SK-N-DZ (cell line): ENCODE measurements at places on chromosomes 5 and 9.

GRCh38 chr5:136517755-136518154 lies 152.4 kb upstream of the TRPC7 start:
- DNase-seq, result no peak

- DNase-seq, result no peak
These were observed 59.3 kb downstream of the SLC46A2 start for GRCh38 chr9:112831281-112831851.

DNA sequence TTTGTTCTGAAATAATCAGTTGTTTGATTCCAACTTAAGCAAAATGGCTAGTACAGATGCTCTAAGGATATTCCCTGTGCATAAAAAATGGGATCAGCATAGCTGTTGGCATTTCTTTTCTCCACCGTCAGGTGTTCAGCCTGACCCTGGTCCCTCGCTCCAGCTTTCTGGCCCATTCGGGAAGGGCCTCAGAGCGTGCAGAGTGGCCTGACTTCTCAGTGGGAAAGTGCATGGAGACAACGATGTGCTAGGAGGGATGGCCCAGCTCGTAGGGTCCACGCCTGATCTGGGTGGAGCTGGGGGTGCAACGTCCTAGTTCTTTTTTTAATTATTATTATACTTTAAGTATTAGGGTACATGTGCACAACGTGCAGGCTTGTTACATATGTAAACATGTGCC lies 319.1 kb upstream of the IRX4 start:
- DNase-seq, result no peak

DNA sequence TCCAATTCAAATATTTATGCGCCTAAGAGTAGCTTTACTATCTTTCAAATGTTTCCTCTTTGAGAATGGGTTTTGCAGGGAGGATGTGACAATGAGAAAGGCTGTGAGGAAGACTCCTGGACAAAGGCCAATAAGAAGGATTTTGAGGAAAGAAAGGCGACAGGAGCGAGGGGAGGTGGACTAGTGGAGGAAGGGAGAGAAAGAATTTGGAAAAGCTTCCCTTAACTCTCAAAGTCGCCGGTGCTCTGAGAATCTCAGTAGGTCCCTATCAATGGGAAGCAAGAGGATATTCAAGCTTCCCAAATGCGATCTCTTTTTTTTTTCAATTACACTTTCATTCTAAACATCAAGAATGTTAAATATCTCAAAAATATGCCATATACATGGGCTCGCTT lies 2.8 kb upstream of the CDC20B start:
- no peak for DNase-seq

DNA sequence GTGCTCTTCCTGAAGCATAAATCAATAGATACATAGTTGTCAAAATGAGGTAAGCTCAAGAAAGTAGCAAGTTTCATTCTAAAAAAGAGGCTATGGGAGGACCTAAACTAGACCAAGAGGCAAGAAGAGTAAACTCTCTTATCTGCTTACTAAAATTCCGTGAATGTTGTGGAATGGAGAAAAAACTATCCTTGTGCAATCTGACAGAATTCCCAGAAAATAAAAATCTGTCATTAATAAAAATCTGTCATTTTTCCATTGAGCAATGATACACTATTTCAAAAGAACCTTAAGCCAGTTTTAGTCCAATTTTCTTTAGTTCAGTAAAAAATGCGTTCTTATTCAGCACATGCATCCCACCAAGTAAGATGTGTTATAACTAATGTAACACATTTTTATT lies 15.9 kb upstream of the FANCC start:
- DNase-seq, result no peak

DNA sequence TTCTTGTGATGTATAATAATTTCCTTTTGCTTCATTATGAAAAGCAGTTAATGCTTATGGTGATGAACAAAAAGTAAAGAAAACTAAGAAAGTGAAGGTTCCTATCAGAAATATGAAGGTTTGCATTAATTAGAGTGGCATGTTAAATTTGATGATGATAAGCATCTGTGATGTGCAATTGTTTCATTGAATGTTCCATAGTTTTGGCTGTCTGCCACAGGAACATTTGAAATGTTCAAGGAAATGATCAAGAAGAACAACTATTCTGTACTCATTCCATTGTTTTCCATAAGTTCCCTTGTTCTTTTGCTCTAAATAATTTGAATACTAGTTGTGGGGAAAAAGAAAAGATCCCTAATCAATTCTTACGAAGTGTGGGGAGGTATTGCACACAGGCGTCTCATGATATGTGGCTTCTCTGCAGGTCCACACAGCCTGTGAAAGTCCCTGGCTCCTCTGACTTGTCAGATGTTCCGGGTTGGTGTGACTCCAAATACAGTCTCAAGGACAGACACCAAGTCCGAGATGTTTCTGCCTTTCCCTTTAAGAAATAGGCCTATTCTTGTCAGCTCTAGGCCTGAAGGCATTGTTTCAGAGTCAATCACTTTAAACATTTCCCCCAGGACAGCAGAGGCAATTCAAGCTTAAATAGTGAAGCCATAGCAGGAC lies 152.6 kb upstream of the MAST4 start:
- no peak for DNase-seq

- DNase-seq, result no peak
These were observed 45.5 kb downstream of the FOCAD start for GRCh38 chr9:20729523-20729922.

GRCh38 chr9:114271556-114272510 lies 51.1 kb upstream of the ORM1 start:
- no peak for DNase-seq

DNA sequence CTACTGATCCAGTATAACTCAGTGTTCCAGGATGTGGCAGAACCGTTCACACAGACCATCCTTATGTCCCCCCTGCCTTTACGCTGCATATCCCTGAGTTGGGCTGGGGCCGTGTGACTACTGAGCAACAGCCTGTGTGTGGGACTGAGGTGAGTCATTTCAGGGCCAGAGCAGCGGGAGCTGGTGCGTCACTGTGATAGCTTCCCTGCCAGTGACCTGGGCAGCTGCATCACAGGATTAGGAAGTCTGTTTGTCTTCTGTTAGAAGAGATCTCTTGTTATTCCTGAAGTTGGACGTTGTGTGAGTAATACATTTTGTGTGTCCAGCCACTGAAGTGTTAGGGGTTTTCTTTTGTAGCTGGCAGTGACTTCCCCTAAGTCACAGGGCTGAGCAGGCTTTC lies 35.6 kb downstream of the TPPP start:
- DNase-seq, result no peak

- DNase-seq, result no peak
These were observed 225.6 kb downstream of the PCSK5 start for GRCh38 chr9:76115982-76116646.

- no peak for DNase-seq
These were observed 1.6 kb downstream of the BTNL3 start for GRCh38 chr5:180990086-180990881.

GRCh38 chr5:62115014-62115413 lies 191.0 kb upstream of the KIF2A start:
- no peak for DNase-seq

DNA sequence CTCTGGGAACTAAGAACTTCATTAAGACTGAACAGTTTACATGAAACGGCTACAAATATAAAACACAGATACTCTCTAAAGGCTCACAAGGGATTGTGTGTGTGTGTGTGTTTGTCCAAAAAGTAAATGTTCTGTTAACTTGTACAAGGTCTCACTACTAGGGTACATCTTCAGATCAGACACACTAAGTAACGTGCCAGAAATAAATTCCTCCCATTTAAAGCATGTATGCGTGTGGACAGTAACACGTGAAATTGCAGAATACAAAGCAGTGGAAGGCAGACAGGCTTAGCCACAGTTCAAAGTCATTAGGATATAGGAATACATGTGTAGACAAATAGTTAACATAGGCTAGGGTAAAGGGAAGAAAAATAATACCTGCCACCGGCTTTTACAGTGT lies 1.8 kb downstream of the BNC2 start:
- no peak for DNase-seq

GRCh38 chr5:150542933-150543445 lies 35.1 kb downstream of the NDST1 start:
- DNase-seq, result no peak

DNA sequence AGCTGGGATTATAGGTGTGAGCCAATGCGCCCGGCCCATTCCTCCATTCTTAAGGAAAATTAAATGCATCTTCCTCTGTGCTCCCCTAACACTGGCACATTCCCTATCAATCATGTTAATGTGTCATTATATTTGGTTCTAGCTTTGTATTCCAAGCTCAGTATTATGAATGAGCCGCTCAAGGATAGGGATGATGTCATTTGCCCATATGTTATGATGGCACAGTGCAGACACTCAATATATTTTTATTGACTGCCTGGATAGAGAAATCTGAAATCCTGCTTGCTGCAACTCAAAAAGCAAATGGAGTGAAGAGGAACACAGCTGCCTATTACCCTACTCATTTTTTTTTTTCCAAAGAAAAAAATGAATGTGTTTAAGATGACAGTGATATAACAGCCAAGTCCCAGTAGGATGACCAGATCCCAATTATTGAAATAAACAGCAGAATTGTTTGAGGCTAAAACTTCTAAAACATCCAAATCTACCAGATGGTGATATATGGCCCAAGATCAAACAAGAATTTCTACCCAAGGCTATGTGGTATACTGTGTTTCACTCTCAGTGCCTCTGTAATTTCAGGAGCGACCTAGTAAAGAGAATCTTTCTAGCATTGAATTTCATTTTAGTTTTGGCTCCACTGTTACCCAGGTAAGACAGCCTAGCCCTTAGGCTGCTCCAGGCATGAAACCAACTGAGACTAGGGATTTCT lies 16.3 kb downstream of the SUSD1 start:
- no peak for DNase-seq

DNA sequence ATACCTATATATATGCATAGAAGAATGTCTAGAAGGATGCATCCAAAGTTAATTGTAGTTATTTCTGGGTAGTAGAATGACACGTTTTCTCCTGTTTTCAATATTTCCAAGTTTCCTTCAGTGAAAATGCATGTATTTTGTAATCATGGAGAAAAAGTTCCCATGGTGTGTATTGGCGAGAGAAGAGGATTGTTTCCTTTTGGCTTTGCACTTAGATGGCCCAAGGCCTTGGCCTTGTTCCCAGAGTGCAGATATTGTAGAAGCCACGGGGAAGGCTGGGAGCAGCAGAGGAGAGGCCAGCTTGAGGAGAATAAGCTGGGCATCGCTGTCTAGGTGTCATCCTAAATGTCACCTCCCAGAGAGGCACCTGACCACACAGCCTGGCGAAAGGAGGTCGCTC lies 44.0 kb downstream of the IRF1 start:
- no peak for DNase-seq

- peak; percentile 50 for DNase-seq
These were observed 7.0 kb downstream of the PAX5 start for GRCh38 chr9:37026931-37027581.

DNA sequence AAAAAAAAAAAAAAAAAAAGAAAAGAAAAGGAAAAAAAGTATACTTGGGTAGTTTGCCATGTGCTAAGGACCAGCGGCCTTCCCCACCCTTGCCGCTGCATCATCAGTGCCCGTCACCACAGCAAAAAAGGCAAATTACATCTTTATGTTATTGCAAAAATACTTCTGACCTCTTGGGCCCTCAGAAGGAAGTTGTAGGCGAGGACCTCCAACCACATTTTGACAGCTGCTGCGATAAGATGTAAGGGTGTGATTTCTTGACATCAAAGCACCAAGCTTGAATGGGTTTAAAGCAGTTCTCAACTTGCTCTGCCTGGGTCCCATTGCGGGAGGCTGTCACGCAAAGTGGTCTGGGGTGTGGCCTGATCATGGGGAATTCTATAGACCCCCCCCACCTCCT lies 39.2 kb downstream of the DMRT1 start:
- no peak for DNase-seq

GRCh38 chr9:124214596-124215367 lies 43.0 kb upstream of the NEK6 start:
- no peak for DNase-seq

GRCh38 chr9:120284821-120285220 lies 295.1 kb downstream of the CDK5RAP2 start:
- no peak for DNase-seq

DNA sequence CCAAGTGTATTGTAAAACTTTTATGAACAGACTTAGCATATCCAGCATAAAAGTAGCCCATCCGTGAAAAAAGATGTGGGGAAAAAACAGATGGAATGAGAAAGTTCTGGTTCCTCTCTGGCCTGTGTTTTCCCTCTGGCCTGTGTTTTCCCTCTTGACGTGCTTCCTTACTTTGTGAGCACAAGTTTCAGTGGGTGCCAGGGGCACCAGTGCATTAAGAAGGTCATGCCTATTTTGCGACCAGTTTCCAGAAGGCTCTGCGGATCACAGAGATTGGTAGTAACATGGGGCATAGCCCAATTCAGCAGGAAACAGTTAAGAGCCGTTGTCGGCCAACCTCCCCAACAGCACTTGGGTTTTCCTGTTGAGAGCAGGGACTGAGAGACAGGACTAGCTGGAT lies 43.7 kb downstream of the IQGAP2 start:
- no peak for DNase-seq

GRCh38 chr5:157710882-157711281 lies 20.3 kb upstream of the THG1L start:
- no peak for DNase-seq

GRCh38 chr9:135075234-135076142 lies 12.0 kb upstream of the OLFM1 start:
- no peak for DNase-seq

- no peak for DNase-seq
These were observed 179.5 kb downstream of the RASEF start for GRCh38 chr9:82883436-82883835.

DNA sequence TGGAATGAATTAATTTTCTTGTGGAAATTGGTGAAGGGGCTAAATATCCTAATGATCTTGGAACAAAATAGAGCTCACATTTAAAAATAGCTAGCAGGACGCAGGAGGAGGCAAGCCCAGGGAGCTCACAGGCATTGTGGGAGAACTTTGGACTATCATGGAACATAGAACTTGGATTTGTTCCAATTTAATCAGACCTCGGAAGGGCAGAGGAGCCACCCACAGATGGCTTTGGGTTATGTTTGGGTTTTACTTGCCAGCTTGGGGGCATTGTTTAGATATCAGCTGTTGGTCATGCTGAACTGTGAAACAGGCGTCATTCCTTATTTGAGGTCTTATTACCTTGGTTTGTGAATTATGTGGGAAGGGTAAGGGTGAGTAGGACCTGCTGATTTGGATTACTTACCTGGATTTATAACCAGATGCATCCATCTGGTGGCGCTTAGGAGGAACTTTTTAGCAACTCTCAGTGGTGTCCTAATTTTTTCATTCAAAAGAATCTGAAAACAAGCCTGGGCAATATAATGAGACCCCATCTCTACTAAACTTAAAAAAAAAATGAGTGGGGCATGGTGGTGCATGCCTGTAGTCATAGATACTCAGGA lies 14.1 kb upstream of the PTGR1 start:
- no peak for DNase-seq

DNA sequence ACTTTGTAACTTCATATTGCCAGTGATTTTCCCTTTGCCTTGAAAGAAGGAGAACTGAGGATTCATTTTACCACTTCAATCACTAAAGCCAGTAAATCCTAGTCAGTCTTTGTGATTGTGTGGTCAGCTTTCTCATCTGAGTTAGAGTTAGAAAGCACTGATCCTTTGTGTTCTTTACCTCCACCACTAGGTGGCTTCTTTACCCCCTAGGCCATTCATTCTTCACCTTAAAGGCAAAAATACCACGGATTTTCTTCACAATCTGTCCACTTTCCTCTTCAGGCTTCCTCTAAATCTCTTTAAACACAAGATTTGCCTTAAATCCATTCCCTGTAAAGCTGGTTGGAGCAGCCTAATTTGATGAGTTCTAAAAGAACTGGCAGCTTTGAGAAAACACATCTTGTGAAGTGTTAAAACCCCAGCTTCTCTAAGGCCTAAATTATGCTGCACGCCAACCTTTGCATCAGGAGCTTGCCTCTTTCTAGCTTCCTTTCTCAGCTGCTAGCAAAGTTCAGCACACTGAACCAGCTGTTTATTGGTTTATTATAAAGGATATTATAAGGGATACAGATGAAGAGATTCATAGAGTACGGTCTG lies 20.4 kb downstream of the BDP1 start:
- peak; percentile 22 for DNase-seq
